ENCODE measurements at places on chromosomes 13 and 19. TPM values are rescaled to one million over a fixed set of nuclear protein-coding genes. Genes with fewer than 3 reads are reported as not detected.
A peak's percentile ranks its signal among the peaks of the same experiment; 100 is the strongest.

SIAH3 gene
- polyA plus RNA-seq: not detected

GDF15 gene
- not detected for polyA plus RNA-seq

DNA sequence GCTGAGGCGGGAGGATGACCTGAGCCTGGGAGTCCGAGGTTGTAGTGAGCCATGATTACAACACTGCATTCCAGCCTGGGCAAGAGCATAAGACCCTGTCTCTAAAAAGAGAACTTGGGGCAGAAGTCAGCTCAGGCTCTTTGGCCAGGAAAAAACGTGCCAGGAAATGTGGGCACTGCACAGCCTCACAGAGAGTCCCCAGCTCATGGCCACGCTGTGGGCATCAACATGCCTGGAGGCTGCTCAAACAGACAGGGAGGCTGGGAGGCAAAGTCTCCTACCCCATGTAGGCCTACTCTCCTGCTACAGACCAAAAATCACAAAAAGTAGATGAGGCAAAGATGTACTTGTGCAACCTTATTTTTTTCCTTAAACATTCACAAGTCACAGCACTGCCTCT is 49.4 kb downstream of the PEPD start:
- no peak for DNase-seq

FAM124A gene
- polyA plus RNA-seq: not detected

MAB21L1 gene
- not detected for polyA plus RNA-seq

DNAAF3 gene
- not detected for polyA plus RNA-seq

DNA sequence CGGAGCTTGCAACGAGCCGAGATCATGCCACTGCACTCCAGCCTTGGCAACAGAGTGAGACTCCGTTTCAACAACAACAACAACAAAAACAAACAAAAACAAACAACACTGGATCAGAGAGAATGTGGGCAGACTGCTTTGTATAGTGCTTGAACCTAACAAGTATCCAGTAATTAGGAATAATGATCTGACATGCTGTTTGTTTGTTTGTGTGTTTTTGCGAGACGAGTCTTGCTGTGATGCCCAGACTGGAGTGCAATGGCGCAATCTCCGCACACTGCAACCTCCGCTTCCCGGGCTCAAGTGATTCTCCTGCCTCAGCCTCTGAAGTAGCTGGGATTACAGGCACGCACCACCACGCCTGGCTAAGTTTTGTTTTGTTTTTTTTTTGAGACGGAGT is 14.0 kb downstream of the SAE1 start:
- DNase-seq: no peak

DNA sequence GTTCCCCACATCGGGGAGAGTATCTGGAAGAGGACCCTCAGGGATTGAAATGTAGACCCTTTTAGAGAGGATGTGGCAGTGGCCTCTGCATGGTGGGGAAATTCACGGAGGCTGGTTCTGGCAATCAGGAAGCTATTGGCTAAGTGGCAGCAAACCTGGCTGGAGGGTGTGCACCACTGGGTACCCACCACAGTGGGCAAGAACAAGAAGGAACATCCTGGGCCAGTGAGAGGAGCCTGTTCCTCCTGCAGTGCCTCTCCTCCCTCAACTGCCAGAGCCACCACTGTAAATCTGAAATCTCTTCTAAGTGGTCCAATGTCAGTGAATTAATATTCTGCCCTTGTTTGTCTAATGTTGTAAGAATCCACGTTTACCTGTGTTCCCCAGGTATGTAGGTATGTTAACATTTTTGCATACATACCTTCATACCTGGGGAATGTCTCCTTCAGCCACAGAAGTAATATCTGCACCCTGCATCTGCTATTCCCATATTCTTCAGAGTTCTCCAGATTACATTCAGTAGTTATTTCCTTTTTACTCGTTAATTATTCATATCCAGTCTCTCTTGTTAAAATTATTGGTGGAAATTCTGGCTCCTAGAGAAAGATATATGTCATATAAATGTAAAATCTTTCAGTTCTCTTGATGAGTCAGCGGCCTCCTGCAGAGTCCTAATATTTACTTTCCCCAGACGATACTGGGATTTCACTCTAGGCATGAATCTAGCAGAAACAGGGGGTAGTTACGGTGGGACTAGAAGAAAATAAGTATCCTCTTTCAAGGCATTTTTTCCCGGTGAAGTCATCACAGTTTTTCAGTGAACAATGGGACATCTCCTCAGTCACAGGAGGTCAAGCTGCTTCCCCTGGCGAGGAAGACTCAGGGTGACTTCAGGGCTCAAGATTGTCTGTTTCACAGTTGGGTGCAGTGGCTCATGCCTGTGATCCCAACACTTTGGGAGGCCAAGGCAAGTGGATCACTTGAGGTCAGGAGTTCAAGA is 148.3 kb downstream of the MYO16 start:
- no peak for DNase-seq

DNA sequence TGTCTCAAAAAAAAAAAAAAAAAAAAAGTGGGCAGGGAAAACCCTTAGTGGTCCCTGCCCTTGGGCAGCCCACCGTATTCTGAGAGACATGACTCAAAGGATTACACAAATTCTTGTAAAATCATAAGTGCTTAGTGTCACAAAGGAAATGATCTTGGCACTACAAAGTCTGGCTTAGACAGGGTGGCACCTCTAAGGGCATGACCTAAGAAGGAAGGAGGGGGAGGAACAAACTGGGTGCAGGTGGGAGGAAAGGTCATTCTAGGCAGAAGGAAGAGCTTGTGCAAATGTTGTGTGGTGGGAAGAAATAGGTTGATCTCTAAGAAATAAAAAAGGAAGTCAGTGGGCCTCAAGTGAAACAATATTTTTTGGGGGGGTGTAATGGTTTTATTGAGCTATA is 10.4 kb downstream of the PNPLA6 start:
- DNase-seq: no peak

- DNase-seq: no peak
Observed at GRCh38 chr13:109370496-109370895, 415.9 kb downstream of the IRS2 start.

DNA sequence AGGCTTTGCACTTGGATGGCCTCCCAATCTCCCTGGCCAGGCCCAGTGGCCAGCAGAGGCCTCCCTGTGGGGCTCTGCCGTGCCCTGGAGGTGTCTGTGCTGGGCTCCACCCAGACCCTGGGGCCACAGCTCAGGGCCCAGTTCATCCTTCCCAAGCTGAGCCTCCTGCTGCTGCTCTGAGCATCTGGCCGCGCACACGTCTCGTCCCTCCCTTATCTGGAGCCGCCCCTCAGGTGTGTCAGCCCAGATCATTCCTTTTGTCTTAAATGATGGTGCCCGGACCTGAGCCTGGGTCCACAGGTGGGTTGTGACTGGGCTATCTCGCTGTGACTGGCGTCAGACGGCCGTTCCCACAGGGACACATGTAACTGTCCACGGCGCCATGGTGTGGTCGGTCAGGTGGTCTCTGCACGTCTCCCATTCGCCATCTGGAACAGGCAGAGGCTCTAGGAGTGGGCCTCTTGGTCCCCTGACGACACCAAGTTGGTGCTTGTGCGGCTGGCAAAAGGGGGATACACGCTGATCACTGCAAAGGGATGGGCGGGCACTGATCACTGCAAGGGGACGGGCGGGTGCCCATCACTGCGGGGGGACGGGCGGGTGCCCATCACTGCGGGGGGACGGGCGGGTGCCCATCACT is 14.3 kb upstream of the ZNF554 start:
- no peak for DNase-seq

ACP7 gene
- polyA plus RNA-seq: not detected

DNA sequence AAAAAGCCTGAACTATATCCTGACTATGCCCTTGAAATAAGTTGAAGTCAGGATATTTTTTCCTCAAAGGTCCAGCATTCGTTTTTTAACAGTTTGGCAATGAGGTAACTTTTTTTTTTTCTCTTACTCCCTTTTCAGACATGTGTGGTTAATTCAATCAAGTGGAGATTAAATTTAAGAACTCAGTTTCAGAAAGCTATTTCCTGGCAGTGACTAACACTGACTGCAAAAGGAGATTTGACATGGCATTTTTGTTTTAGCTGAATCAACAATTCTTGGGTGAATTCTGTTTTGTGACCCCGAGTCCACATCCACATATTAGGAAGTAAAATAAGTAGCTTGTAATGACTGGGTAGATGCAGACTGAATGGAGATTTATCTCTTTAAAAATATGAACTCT is 716.4 kb downstream of the PCDH9 start:
- DNase-seq: no peak

RASGRP4 gene
- 0.27 TPM for polyA plus RNA-seq

GRCh38 chr19:50451223-50451534 is 18.5 kb downstream of the MYBPC2 start:
- no peak for DNase-seq

GRCh38 chr19:10191347-10191746 is 3.4 kb downstream of the DNMT1 start:
- no peak for DNase-seq

DNA sequence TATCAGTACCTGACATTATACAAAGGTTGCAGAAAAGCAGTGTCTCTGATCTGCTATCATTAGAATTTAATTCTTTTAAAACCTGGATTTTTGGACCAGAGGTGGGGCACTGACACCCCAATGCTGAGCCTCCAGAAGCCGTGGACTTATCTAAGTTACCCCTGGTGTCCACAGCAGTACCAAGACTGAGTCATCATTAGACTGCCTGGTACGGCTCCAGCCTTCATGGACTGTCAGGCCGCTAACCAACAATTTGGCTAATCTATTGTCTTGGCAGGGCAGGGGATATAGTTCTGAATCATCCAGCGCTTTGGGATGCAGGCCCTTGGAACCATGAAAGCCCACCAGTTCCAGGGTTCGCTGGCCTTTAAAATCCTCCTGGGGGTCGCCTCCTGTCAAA is 78.3 kb downstream of the TSHZ3 start:
- no peak for DNase-seq

- no peak for DNase-seq
Observed at GRCh38 chr19:10501971-10502523, 1.1 kb downstream of the KEAP1 start.

GRCh38 chr19:9032136-9032631 is 22.0 kb upstream of the MUC16 start:
- DNase-seq: no peak

- DNase-seq: peak; percentile 39
Observed at GRCh38 chr19:10968527-10969135, 7.8 kb downstream of the SMARCA4 start.

- no peak for DNase-seq
Observed at GRCh38 chr13:97574926-97575325, 141.0 kb downstream of the RAP2A start.

CCDC9 gene
- 9.2 TPM for polyA plus RNA-seq

TNFSF9 gene
- 6.7 TPM for polyA plus RNA-seq

GRCh38 chr13:111925146-111925875 is 141.6 kb upstream of the SOX1 start:
- no peak for DNase-seq

DZIP1 gene
- not detected for polyA plus RNA-seq

NRTN gene
- not detected for polyA plus RNA-seq

GRCh38 chr19:41411968-41412265 is 14.3 kb downstream of the BCKDHA start:
- no peak for DNase-seq

DNA sequence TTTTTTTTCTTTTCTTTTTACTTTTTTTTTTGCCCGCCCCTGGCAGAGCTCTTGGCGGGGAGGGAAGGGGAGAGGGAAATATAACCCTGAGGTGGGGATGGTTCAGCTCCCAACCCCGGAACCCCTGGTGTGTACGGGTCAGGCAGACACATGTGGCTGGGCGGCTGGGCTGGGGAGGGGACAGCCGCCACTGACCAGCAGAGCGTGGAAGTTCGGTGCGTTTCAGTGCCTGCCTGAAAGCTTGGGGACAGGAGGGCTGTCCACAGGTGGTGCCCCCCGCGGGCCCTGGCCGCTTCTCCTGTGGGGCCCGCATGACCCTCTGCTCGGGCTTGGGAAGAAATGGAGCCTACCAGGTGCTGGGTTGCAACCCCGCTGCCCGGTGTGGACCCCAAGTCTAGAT is 5.2 kb upstream of the MYDGF start:
- no peak for DNase-seq

- no peak for DNase-seq
Observed at GRCh38 chr19:7888826-7889217, 512 bp downstream of the LRRC8E start.

GRCh38 chr13:65460136-65460535 is 1770.0 kb downstream of the PCDH9 start:
- no peak for DNase-seq

GIPC3 gene
- polyA plus RNA-seq: 0.16 TPM

- no peak for DNase-seq
Observed at GRCh38 chr13:82010780-82011179, 1669.9 kb upstream of the SPRY2 start.

- no peak for DNase-seq
Observed at GRCh38 chr19:33193865-33194362, at the start of gene LRP3. LRP3 (plus strand) TSS chr19:33194330; CDS start chr19:33194786, 456 bp downstream.

SLC7A9 gene
- not detected for polyA plus RNA-seq

DNA sequence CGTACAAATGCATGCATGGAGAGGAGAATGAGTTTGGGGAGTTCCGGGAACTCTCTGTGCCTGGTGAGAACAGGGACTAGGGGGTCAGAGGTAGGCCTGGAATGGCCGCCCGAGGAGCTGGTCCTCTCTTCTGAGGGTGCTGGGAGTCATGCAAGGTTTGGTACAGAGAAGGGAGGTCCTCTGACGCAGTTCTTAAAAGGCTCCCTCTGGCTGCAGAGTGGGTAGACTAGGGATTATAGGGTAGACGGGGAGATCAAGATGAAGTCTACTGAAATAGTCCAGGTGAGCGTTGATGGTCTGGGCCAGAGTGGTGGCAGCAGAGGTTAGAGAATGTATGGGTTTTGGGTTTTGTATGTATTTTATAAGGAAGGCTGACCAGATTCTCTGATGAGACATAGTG is 796 bp downstream of the ZNF304 start:
- DNase-seq: no peak

DNA sequence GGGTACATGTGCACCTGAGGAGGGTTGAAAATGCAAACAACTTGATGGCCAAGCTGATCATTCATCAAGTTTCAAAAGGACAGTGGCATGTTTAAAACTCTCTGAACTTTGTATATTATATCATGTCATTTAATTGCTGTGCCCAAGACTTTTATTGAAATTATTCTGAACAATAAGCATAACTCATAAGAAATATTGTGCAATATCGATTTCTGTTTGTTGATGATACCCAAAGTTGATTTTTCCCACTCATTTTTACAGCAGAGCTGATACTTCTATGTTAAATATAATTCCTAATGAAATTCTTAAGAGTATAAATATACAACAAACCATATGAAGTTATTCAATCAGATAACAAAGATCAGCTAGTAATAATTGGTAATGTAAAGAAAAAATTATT is 49.1 kb downstream of the PCDH17 start:
- no peak for DNase-seq

TTYH1 gene
- polyA plus RNA-seq: 0.08 TPM

- no peak for DNase-seq
Observed at GRCh38 chr19:1467490-1468273, 11.3 kb downstream of the C19orf25 start.

GRCh38 chr13:31209172-31209840 is 9.5 kb downstream of the B3GLCT start:
- no peak for DNase-seq

All from naive B cell (primary cell).